Fibroblast of mammary gland (primary cell): ENCODE measurements at places on chromosomes 3 and 15.
A peak's percentile ranks its signal among the peaks of the same experiment; 100 is the strongest.

GRCh38 chr15:91369823-91370222 lies 269.8 kb downstream of the SV2B start:
- DNase-seq = no peak

DNA sequence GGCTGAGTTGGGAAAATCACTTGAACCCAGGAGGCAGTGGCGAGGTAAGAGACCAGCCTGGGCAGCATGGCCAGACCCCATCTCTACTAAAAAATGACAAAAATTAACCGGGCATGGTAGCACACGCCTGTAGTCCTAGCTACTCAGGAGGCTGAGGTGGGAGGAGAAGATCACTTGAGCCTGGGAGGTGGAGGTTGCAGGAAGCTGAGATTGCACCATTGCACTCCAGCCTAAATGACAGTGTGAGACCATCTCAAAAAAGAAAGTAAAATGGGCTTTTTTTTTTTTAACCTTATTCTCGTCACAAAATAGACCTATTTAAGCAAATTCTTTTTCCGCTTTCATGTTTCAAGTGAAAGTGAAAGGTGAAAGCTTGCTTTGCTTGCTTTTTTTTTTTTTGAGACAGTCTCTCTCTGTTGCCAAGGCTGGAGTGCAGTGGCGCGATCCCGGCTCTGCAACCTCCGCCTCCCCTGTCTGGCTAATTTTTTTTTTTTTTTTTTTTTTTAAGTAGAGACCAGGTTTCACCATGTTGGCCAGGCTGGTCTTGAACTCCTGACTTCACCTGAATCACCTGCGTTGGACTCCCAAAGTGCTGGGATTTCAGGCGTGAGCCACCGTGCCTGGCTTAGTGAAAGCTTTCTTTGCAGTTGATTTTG lies 3.6 kb downstream of the PDIA3 start:
- peak; percentile 29 for DNase-seq

GRCh38 chr15:101434032-101434920 lies 55.2 kb downstream of the PCSK6 start:
- DNase-seq = no peak

DNA sequence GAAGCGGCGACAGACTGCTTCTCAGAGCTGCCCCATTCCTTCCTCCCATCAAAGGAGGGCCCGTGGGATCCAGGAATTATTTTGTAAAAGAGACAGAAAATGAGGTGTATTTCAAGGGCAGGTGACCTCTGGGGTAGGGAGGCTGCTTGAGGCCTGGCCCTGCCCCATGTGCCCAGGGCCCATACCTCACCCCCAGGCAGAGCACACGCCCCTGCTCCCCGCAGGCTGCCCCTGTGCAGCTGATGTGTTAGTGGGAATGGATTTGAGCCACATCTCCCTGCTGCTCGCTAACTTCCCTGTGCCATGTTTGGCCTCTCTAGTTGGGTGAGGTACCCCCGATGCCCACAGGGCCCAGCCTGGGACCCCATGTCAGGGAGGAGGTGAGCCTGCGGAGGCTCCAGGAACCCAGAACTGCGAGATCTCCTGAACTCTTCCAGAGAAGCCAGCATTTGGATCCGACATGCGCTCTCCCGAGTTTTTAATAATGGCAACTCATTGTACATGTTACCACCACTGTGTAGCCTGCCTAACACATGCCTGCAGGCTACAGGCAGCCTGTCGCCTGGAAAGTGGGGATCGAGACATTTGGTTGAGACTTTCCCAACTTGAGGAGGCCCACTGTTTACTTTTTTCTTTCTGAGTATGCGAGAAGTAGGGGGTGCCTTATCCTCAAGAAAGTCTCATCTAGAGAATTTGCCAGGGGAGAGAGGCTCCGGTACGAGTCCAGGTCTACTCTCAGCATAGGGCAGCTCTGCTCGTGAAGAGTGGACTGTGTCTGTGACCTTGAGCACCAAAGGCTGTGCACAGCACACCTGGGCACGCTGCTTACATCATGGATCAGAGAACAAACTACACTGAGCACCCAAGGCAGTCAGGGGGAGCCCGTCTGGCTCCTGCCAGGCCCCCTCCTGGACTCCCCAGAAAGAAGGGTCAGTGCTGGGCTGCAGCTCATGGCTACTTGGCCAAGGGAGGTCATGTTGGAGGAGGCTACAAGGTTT lies 36.1 kb downstream of the PCSK6 start:
- no peak for DNase-seq

DNA sequence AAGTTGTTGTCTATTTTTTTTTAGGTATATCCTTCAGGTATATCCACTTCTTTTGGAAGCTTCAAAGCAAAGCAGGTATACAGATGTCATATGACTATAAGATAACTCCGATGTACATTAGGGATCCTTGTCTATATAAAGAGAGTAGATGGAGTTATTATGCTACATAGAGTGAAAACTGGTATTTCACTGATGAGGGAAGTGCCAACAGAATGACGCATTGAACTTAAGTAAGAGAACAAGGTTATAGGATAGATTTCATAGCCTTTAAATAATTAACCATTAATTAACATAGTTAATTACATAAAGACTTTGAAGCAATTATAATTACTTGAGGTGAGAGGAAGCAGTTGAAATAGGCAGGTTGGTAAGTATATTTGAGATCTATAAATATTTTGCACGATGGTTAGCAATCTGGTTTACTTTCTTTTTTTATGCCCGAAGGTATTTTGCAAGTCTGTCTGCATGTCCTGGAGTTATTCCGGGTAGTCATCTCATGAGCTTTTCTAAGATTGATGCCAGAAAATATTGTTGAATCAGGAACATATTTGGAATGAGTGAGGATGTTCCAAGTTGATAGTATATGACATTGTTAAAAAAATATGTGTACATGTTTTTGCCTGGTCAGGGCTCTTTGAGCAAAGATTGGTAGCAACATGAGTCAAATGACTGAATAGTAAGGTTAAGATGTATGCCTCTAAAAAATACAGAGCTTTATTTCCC lies 299.5 kb upstream of the KCNMB2 start:
- DNase-seq = peak; percentile 83

GRCh38 chr15:69565066-69565655 lies 112.5 kb downstream of the RPLP1 start:
- no peak for DNase-seq

GRCh38 chr15:63539998-63540397 lies 35.6 kb downstream of the USP3 start:
- DNase-seq = no peak

DNA sequence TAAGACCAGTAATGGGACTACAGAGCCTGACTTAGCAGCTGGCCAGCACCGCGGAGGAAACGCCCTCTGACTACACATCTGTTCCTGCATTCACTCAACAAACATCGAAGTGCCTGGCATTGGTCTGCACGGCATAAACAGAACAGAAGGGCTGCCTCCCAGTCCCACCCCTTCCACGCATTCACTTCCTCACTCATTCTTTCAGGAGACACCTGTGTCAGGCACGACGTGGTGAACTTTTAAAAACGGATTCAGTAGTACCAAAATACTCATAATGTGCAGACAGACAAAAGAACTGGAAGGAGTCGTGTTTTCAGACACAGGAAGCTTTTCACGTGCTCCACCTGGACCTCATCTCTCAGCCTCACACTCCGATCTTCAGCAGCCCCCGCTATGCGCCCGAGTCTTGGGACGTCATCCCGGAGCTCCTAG lies 123.3 kb downstream of the XXYLT1 start:
- peak; percentile 64 for DNase-seq

GRCh38 chr3:71341721-71342120 lies 241.8 kb downstream of the FOXP1 start:
- peak; percentile 83 for DNase-seq

- DNase-seq = peak; percentile 70
Observed at GRCh38 chr3:72171463-72171881, 386.5 kb upstream of the PROK2 start.

- no peak for DNase-seq
Observed at GRCh38 chr3:149174901-149175300, 45.5 kb downstream of the HPS3 start.

- no peak for DNase-seq
Observed at GRCh38 chr15:88147760-88148159, 108.8 kb downstream of the NTRK3 start.

- DNase-seq = peak; percentile 28
Observed at GRCh38 chr3:49723296-49723627, 489 bp downstream of the GMPPB start.

DNA sequence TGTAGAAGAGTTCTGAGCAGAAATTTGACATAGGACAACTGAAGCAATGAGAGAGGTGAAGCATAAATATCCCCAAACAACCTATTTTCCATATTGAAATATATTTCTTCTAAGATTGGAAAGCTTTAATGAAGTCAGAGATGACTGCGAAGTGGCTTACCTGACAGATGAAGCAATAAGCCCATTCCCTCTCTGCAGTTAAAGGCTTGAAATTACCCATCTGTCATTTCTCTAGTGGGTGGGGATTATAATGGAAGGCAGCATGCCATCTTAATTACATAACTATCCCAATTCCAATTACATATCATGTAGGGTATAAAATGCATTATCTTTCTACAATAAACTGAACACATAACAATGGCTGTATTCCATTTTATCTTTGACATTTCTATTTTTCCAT lies 1070.5 kb downstream of the SI start:
- DNase-seq = no peak

DNA sequence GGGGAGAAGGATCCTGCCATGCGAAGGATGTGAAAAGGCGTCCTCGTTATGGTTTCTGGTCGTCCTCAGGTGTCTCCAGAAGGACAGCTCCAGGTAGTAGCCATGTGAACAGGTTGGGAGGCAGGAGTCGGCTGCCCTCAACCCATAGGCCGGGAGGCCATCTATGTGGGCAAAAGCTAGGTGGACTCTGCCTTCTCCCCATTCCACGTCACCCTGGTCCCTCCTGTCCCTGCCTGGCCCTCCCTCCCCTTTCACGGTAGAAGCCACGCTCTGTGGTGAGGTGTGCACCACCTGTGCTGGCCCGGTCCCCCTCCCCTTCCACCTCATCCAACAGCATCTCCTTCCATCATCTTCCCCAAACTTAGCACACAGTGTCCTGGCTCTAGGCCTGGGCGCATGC lies 16.3 kb downstream of the ITIH3 start:
- DNase-seq = no peak

DNA sequence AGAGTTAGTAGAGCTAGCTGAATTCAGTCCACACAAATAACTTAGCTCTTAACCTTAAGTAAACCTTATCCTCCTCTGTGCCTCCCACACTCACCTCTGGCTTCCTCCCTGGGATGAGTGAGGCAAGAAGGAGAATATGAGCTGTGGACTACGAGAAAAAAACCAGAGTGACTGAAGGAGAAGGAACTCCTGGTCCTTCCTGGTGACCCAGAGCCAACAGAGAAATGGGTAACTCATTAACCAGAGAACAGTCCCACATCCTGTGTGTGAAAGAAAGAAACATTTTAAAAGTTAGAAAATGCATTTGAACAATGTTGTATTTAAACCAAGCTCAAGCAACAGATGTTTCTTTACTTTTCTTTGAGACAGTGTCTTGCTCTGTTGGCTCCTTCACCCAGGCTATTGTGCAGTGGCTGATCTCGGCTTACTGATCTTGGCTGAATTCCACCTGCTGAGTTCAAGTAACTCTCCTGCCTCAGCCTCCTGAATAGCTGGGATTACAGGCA lies 27.5 kb upstream of the FAM81A start:
- peak; percentile 7 for DNase-seq

DNA sequence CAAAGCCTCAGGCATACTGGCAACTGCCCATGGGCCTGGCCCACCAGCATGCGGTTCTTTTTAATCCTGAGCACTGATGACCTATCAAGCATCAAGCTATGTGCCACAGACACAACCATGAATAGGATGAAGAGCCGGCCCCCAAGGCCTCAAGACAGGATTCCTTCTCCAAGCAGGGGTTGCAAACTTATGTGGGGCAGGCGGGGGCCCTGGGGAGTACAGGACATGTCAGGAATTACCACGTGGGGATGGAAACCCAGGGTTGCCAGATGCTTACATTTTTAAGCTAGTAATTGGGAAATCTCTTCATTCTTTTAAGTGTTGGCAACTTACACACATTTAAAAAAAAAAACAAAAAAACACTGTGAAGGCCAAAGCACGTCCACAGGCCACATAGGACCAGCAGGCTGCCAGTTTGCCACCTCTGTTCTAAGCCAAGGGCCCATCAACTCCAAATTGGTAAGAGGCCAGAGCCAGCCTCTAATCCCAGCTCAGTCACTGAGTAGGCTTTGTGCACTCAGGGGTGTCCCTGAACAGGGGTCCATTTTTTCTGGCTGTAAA lies 32.8 kb downstream of the BDH1 start:
- DNase-seq = peak; percentile 19

DNA sequence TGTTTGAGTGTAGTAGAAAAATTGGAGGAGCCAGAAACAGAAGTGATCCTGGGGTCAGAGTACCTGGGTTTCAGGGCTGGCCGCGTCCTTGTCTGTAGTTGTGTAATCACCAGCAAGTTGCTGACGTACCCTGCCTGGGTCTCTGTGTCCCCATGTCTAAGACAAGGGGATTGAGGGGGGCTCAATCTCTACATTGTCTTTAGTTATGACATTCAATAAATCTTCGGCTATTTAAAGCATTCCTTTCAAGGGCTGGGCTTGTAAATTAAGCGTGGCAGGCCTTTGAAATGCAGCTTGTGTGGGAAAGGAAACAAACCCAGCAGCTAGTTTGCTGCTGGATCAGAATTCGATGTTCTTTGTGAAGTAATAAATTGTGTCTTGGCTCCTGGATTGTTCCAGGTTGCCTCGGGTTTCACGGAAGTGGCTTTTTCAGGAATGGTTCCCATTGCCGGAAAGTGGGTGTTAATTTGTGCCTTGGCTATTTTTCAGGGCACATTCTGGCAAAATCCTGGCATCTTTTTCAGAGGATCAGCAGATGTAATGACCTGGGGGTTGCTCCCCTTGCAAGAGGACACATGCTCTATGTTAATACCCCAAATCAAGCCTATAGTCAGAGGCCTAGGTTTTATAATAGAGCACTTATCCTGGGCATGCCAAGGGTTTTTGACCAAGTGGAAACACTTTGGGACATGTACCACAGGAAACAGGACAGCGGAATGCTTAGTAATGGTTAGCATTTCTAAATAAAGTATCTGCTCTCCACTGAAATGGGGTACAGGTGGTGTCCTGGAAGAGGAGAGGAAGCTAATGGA lies 294.8 kb upstream of the NR2E3 start:
- DNase-seq = no peak

- no peak for DNase-seq
Observed at GRCh38 chr15:66046751-66047150, 177.5 kb downstream of the RAB11A start.

DNA sequence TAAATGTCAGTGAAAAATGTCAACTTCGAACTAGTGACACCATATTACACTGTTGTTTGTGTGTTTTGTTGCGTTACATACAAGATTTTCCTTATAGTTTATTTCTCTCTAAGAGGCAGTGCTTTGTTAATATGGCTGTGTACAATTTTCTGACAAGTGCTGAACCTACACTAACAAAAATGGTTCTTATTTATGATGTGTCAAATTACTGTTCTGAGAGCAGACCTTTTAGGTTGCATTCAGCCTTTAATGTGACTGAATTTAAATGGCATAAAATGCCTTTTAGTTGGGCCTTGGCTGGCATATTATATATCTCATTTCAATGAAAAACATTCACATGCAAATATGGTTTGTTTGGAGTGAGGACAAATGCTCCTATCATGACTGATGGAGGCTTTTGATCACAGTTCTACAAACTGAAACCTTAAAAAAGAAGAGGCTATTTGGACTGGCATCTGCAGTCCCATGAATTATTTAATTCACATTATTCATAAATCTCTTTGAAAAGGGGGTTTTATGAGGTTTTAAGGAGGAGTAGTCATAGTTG lies 750.6 kb downstream of the CADM2 start:
- no peak for DNase-seq

GRCh38 chr3:184583578-184584451 lies 22.2 kb downstream of the EPHB3 start:
- DNase-seq = no peak

- DNase-seq = no peak
Observed at GRCh38 chr3:127536830-127537812, 53.4 kb downstream of the TPRA1 start.

- DNase-seq = peak; percentile 64
Observed at GRCh38 chr3:127690823-127691452, 18.2 kb downstream of the ABTB1 start.
